ENCODE measurements at places on chromosomes 7 and 10. TPM values are rescaled to one million over a fixed set of nuclear protein-coding genes. Genes with fewer than 3 reads are reported as not detected.

The LIPM gene
- total RNA-seq = not detected

The PRKAR1B gene
- total RNA-seq = 43.3 TPM

The FAM221A gene
- total RNA-seq = 13.4 TPM

The NEBL gene
- total RNA-seq = 20.4 TPM

The HOXA6 gene
- not detected for total RNA-seq

Measured in H9 (cell line).